Upper lobe of right lung (tissue), 1 donor: ENCODE measurements at places on chromosomes 1 and 21. TPM values are rescaled to one million over a fixed set of nuclear protein-coding genes. Genes with fewer than 3 reads are reported as not detected.

GRCh38 chr21:35504277-35504676 lies 455.2 kb upstream of the RUNX1 start:
- peaks cover 12% of the 10 kb centered on the region for H3K4me1 ChIP-seq
- no peaks in the 10 kb centered on the region for H3K36me3 ChIP-seq

GRCh38 chr21:25390701-25391100 lies 216.6 kb downstream of the MRPL39 start:
- no peak overlapping the region for H3K4me3 ChIP-seq
- no peak overlapping the region for H3K27ac ChIP-seq
- no peaks in the 10 kb centered on the region for H3K36me3 ChIP-seq
- DNase-seq, result no peak
- no peaks in the 10 kb centered on the region for H3K27me3 ChIP-seq

DNA sequence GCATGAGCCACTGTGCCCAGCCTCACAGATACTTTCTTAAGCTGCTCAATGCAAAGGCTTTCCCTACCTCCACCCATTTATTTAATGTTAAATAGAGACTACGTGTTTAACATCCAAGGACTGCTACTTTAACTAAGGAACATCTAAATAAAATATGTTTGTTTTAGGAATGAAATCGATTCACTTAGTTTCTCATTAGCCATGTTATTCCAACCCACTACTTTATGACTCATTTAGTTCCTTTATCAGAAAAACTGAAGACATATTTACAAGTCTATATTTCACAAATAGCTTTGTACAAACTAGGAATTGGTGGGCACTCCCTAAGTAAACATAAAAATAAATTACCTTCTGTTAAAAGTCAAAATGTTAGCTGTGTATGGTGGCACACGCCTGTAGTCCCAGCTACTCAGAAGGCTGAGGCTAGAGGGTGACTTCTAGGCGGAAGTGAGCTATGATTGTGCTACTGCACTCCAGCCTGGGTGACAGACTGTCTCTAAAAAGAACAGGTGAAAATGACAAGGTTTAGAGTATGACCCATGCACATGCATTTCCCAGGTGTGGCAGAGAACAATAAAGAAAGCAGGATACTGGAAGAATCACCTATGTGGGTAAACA lies 39.9 kb upstream of the AK4 start:
- H3K27me3 ChIP-seq, result no peaks in the 10 kb centered on the region
- H3K4me1 ChIP-seq, result no peaks in the 10 kb centered on the region
- H3K4me3 ChIP-seq, result no peak overlapping the region
- DNase-seq, result no peak
- no peaks in the 10 kb centered on the region for H3K36me3 ChIP-seq

- H3K4me1 ChIP-seq, result no peaks in the 10 kb centered on the region
- H3K27me3 ChIP-seq, result peaks cover 17% of the 10 kb centered on the region
- H3K27ac ChIP-seq, result no peak overlapping the region
- no peak overlapping the region for H3K4me3 ChIP-seq
- H3K36me3 ChIP-seq, result no peaks in the 10 kb centered on the region
- DNase-seq, result no peak
These were observed 246.9 kb downstream of the GRIK3 start for GRCh38 chr1:36787312-36787913.

TMEM82 gene
- total RNA-seq, result not detected

DNA sequence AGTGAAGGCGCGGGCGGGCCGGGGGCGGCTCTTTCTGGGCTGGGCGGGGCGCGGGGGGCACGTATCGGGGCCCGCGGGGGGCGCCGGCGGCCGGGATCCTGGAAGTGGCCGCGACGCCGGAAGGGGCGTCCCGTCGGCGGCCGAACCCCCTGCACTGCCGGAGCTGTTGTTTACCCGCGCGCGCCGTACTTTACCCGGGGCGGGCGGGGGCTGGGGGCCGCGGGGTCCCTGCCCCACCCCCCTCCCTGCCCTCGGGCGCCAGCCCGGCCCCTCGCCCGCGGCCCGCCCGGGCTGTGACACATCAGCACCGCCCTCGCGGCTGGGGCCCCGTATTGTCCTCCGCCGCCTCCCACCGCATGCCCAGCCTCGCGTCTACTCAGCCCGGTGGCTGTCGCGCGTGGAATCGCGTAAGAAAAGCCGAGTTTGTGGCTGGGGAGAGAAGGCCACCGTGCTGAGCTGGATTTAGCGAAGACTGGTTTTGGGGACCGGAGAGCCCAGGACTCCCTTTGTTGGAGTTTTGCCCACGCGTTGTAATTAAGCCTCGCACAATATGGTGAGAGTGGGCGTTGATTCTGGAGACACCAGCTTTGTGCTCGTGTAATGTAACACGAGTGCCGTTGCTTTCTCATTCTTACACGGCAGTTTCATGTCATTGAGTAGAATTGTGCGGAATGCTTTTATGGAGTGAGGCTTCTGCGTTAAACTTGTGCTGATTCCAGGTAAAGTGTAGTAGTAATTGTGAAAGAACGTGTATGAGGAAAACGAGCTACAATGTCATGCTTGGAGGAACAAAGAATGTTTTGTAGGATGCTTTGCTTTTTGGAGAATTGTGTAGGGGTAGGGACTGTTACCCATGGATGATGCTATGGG lies 559 bp downstream of the BACH1 start:
- no peaks in the 10 kb centered on the region for H3K36me3 ChIP-seq
- DNase-seq, result peak; percentile 86
- H3K27me3 ChIP-seq, result no peaks in the 10 kb centered on the region
- peak overlapping the region; percentile 77 for H3K4me3 ChIP-seq
- H3K4me1 ChIP-seq, result peaks cover 42% of the 10 kb centered on the region
